KG1 (cell line): ENCODE measurements at places on chromosomes 11 and 22.

- no peak for DNase-seq
These were observed 5.5 kb downstream of the YDJC start for GRCh38 chr22:21624120-21624879.

DNA sequence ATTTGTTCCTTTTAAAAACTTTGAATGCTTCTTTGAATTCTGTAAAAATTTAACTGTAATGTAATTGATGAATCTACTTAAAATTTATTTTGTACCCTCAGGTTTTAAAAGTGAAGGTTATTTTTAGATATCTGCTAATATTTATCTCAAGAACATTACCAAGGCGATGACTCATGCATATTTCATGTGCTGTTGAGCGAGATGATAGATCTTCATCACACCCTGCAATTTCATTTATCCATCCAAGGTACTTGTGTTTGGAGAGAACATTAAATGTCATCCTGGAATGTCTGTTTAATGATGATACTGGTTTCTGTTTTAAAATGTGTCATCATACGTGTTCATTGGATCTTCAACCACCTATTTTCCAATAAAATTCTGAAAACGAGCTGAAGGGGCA, 6.7 kb upstream of the OOSP4A start:
- DNase-seq, result no peak

GRCh38 chr11:1455032-1455762, 31.4 kb downstream of the MOB2 start:
- DNase-seq, result no peak

GRCh38 chr11:120273432-120273831, 33.5 kb downstream of the POU2F3 start:
- no peak for DNase-seq

GRCh38 chr22:30247974-30248373, 1.4 kb upstream of the LIF start:
- no peak for DNase-seq

DNA sequence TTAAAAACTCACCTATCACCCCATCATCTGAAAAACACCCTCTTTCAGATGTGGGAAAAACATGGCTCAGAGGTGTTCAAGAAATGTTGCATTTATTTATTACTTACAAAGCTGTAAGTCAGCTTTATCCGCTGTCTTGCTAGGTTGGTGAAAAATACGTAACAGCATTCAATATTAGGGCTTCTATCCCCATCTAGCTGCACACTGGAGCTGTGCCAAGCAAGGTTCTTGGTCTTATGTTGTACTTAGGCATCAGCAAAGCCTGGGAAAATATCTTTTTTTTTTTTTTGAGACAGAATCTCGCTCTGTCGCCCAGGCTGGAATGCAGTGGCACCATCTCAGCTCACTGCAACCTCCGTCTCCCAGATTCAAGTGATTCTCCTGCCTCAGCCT, 7.5 kb downstream of the SERPING1 start:
- DNase-seq, result no peak

DNA sequence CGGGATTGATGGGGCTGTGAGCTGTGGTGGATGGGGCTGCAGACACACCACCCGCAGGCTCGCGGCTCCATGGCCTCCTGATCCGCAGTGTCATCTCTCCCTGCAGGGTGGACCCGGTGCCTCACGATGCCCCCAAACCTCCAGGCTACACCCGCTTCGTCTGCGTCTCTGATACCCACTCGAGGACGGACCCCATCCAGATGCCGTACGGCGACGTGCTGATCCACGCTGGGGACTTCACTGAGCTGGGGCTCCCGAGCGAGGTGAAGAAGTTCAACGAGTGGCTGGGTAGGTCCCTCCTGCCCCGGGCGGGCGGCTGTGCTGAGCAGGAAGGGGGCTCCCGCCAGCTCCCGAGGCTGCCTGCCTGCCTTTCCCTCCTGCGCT, 23.1 kb downstream of the MPPED1 start:
- no peak for DNase-seq

- no peak for DNase-seq
These were observed 124.9 kb downstream of the MN1 start for GRCh38 chr22:27676545-27677213.
